ENCODE measurements at places on chromosomes 11 and 22.
A peak's percentile ranks its signal among the peaks of the same experiment; 100 is the strongest.

GRCh38 chr11:128898580-128899344 lies 7.6 kb downstream of the KCNJ5 start:
- DNase-seq: no peak

- no peak for DNase-seq
These were observed 18.4 kb upstream of the RAPSN start for GRCh38 chr11:47467357-47467756.

- DNase-seq: no peak
These were observed 9.3 kb downstream of the CRYBB3 start for GRCh38 chr22:25208743-25209505.

GRCh38 chr11:126135235-126136176 lies 72.8 kb upstream of the CDON start:
- DNase-seq: no peak

DNA sequence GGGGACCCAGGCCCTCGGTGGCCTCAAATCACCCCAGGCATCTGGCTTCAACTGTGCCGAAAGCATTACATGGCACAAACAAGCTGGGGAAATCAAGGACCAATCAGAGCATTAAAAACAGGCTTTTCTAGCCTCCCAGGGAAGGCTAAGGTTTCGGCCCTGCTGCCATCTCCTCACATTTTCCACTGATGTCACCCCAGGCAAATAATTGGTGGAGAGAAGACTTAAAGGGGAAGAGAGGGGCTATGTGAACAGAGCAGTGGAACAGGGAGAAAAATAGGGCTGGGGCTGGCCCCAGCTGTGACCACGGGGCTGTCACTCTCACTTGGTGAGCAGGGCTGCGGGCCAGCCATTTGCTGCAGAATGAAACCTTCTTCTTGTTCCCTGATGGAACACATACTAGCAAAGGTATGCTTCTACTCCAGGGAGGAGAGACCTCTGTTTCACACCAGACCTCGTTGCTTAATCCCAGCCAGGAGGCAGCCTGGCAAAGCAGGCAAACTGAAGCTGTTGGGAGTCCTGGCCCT lies 581.3 kb downstream of the SOX6 start:
- DNase-seq: no peak

DNA sequence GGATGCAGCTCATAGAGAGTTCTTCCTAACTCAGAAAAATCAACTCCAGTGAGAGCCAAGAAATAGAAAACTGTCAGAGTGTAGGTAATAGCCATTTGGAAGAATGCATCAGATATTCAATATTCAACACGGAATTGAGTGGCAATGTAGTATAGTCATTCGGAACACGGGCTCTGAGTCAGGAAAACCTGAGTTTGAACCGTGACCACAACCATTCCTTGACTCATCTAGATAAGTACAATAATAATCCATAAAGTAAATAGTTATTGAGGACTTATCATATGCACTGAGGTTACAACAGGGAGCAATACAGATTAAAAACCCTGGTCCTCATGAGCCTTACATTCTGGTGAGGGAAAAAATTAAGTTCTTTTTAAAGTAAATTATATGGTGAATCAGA lies 62.6 kb upstream of the PHF21A start:
- DNase-seq: peak; percentile 35

GRCh38 chr11:2781408-2782274 lies 81.8 kb upstream of the KCNQ1OT1 start:
- DNase-seq: no peak

GRCh38 chr11:21195995-21196394 lies 526.6 kb downstream of the NELL1 start:
- DNase-seq: no peak

- no peak for DNase-seq
These were observed 11.1 kb downstream of the RSPH14 start for GRCh38 chr22:23130697-23131096.

DNA sequence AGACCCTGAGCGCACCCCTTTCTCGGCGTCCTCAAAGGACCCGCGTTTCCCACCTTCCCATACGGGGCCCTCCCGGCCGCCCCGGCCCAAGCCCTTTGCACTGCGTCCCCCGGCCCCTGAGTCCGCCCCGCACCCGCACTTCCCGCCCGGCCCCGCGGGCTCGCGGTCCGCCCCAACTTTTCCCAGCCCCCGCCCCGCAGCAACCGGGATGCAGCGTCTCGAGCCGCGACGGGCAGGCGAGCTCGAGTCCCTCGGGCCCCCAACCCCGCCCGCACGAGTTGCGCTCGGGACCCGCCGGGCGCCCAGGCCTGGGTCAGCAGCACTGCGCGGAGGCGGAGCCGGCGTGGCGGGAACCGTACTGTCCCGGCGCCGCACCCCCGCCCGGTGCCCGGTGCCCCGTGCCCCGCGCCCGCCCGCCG lies 371 bp downstream of the SMCO4 start:
- no peak for DNase-seq

DNA sequence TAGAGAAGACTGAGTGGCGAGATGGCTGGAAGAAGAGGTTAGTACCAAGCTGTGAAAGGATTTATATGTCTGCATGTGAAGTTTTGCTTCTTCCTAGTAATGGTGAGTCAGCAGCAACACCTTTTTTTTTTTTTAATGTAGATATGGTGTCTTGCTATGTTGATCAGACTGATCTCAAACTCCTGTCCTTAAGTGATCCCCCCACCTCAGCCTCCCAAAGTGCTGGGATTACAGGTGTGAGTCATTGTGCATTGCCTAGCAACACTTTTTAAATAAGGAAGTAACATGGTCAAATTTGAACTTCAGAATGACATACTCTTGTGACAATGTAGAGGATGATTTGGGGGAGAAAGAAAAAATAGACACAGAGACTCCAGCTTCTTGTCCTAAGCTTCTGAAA lies 6.5 kb upstream of the CSTPP1 start:
- peak; percentile 92 for DNase-seq

- DNase-seq: no peak
These were observed 219.7 kb downstream of the CEP164 start for GRCh38 chr11:117547195-117547850.

DNA sequence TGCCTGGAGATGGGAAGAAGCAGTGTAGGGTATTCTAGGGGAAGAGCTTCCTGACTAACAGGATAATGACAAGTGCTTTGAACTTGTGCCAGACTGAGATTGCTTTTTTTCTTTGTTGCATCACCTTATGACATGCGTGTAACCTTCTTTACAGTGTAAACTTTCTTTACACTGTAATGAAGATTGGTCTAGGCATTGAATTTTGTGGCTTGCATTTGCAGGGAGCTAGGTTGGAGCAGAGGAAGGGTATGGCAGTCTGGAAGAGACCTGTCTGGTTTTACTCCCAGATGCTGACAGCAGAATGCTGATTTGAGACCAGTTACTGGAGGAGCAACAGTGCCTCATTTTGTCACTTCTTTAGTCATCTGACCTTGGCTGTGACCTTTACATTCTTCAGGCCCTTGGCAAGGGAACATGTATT lies 5.6 kb downstream of the DDB2 start:
- no peak for DNase-seq

- DNase-seq: no peak
These were observed 13.8 kb downstream of the LTO1 start for GRCh38 chr11:69661413-69661715.

GRCh38 chr22:49481659-49482399 lies 345.8 kb downstream of the BRD1 start:
- DNase-seq: no peak

- DNase-seq: no peak
These were observed 330.3 kb upstream of the PITPNB start for GRCh38 chr22:28249402-28249801.

DNA sequence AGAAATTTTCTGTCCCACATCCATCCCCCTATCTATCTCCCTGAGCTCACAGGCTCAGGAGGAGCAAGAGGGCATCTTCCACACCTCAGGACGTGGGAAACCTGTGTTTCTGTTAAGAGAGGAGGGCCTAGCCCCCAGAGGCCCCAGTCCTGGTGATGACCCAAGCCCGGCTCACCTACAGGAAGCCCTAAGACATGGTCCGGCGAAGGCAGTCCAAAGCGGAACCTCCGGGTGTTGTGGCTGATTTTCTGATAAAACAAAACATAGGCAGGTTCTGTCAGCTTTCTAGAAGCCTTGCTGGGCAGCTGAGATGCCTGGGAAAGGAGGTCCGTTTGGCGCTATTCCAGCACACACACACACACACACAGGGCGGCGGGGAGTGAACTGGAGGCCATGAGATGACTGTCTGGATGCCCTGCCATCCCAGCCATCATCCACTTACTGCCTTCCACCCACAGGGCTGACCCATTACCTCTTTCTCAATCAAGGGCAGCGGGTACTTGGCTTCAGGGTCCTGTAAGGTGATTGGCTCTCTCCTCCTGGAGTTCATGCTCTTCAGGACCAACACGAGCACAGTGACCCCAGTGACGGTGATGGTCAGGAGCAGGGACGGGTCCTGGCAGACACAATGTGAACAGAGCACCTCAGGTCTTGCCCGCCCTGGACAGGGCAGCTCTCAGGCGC lies 882 bp downstream of the CYB5R2 start:
- no peak for DNase-seq

- DNase-seq: no peak
These were observed 501.6 kb downstream of the MIAT start for GRCh38 chr22:27159016-27159415.
